Thoracic aorta (tissue), 2 donors: ENCODE measurements at places on chromosomes 5 and 9. TPM values are rescaled to one million over a fixed set of nuclear protein-coding genes. Genes with fewer than 3 reads are reported as not detected.

GRCh38 chr5:31987985-31988710 is 186.0 kb downstream of the GOLPH3 start:
- DNase-seq, result no peak

DNA sequence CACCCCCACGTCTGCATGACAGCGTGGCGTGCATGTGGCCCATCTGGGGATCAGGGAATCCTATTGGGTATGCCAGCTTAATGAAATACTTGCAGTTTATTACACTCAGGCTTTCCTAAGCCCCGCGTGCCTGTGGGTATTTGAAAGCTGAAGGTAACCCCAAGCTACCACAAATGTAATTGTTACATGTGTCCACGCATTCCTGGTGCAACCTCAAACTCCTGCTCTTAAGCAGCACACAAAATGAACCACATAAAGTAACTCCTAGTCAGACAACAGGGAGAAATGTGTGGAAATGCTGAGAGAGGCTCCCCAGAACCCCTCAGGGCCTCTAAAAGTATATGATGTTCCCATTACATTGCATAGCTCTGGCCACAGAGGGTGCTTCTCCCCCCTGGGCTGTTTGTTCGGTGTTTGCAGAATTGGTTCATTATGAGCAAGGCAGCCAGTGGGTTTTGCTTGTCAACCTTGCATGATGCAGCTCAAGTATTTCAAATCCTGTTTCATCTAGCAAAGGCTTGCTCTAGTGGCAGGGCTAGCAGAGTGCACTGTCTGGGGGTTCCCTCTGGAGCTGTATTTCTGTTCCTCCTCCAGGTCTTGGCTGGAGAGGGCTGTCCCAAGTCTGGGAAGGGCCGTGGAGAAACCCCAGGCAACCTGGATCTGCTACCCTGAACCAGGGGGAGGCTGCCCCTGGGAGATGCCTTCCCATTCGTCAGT is 1.8 kb upstream of the DCANP1 start:
- DNase-seq, result no peak

DNA sequence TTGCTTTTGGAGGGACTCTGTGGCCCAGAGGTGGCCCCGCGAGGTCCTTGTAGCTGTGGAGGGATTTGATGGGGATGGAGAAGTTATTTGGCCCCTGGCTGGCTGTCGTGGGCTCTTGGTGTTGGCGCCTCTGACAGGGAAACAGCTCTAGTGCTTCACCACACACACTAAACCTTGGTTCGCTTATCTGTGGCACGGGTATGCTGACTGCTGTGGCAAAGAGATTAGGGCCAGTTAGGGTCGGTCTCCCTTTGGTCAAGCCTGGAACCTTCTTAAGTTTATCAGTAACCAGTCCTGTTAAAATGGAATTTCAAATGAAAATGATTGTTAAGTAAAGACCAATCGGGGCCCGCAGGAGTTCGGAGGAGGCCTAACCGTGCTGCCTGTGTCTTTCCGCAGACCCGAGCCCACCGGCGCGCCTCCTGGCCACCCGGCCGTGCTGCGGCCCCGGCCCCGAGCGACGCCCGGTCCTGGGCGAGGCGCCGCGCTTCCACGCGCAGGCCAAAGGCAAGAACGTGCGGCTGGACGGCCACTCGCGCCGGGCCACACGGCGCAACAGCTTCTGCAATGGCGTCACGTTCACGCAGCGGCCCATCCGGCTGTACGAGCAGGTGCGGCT is 28.4 kb downstream of the NEURL1B start:
- no peak for DNase-seq

GRCh38 chr5:128667152-128667551 is 129.1 kb upstream of the FBN2 start:
- no peak for DNase-seq

DNA sequence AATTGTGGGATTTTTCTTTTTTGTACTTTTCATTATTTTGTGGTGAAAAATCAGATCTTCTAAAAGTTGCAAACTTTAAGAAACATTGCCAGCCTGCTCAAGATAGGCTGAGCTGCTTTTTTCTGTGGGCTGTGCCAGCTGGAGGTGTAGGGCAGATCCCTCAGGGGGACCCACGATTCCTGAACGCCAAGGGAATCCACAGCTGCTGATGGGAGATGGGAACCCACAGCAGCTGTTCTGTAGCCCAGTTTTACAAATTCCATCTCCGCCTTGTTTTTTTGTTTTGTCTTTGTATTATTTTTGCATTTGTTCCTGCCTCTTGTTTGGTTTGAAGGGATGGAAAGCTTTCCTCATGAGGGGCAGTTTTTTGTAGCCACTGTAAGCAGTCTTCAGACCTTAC is 91.0 kb downstream of the WWC1 start:
- no peak for DNase-seq

GRCh38 chr5:124454081-124454480 is 292.4 kb downstream of the ZNF608 start:
- DNase-seq, result no peak

GRCh38 chr9:76630916-76631315 is 133.3 kb upstream of the PCA3 start:
- no peak for DNase-seq

GRCh38 chr5:113293975-113294310 is 140.8 kb downstream of the TSSK1B start:
- no peak for DNase-seq

DNA sequence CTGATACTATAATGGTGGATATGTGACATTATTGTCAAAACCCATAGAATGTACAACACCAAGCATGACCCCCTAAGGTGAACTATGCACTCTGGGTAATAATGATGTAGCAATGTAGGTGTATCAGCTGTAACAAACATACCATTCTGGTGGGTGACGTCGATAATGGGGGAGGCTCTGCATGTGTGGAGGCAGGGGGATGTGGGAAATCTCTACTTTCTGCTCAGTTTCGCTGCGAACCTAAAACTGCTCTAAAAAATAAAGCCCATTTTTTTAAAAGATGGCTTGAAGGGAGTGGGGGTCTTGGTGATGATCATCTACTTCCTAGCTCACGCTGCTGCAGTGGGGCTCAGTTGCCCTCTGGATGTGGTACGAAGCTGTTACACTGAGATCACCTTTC is 51.1 kb downstream of the RASGEF1C start:
- DNase-seq, result no peak

GRCh38 chr9:126902210-126902609 is 12.4 kb upstream of the RALGPS1 start:
- no peak for DNase-seq

GRCh38 chr5:63255594-63255993 is 677.0 kb downstream of the LRRC70 start:
- no peak for DNase-seq

DNA sequence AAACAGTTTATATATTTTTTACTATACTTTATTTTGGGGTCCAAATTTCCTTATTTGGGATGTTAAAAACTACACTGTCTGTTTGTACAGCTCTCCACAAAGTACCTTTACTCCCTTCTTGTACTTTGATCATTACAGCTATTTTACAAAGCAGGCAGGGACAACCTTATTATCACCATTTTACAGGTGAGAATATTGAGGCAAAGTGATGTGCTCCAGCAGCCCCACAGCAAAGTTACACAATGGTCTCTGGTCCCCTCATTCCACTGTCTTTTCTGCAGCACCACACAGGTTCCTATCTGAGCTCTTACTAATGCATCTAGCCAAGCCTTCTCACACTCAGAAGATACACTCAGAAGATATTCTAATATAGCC is 457.3 kb downstream of the RASEF start:
- no peak for DNase-seq

Gene TRAF1
- total RNA-seq, result 36.4 TPM

Gene TXNDC8
- total RNA-seq, result not detected

Gene HACD4
- 2.0 TPM for total RNA-seq
